ENCODE measurements at places on chromosomes 1 and 21. TPM values are rescaled to one million over a fixed set of nuclear protein-coding genes. Genes with fewer than 3 reads are reported as not detected.

- H3K4me3 ChIP-seq = no peak overlapping the region
- DNase-seq = no peak
- no peaks in the 10 kb centered on the region for H3K4me1 ChIP-seq
- H3K27ac ChIP-seq = no peak overlapping the region
- no peaks in the 10 kb centered on the region for H3K27me3 ChIP-seq
These were observed 42.9 kb upstream of the TMCO2 start for GRCh38 chr1:40204856-40205255.

Gene AUNIP
- polyA plus RNA-seq = 0.23 TPM

Gene LCE1B
- polyA plus RNA-seq = not detected

DNA sequence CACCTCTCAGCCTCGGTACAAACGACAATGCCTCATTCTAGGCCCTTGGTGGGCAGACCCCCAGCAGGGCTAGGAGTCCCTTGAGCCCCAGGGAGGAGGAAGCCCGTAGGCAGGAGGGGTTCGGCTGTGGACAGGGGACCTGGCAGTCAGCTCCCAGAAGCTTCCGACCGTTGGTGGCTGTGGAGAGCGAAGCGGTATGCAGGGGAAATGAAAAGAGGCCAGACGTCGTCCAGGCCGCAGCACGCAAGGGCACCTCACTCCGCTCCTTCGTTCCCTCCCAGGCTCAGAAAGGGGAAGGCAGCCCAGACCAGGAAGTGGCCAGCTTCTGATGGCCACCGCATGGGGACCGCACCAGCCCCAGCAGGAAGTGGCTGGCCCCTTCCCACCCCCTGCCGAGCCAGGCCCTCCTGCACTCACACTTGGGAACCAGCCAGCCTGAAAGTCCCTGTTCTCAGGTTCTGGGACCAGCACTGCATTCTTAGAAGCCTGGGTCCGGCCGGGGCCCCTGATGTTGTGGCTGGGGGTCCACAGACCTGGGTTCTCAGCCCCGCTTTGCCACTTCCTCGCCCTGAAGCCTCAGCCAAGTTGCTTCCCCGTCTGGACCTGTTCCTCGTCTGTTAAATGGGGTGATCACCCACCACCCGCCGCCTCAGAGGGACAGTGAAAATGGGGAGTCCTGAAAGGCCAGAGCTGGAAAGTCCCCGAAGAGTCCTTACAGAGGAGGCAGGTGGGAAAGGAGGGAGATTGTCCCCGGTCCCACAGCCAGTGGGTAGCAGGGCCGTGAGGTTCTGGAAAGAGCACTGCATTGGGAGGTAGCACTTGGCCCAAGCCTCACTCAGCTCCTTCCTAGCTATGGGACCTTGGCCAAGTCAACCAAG lies 104.0 kb upstream of the RUNX3 start:
- no peaks in the 10 kb centered on the region for H3K4me1 ChIP-seq
- no peaks in the 10 kb centered on the region for H3K36me3 ChIP-seq

Gene PLA2G2C
- not detected for polyA plus RNA-seq

DNA sequence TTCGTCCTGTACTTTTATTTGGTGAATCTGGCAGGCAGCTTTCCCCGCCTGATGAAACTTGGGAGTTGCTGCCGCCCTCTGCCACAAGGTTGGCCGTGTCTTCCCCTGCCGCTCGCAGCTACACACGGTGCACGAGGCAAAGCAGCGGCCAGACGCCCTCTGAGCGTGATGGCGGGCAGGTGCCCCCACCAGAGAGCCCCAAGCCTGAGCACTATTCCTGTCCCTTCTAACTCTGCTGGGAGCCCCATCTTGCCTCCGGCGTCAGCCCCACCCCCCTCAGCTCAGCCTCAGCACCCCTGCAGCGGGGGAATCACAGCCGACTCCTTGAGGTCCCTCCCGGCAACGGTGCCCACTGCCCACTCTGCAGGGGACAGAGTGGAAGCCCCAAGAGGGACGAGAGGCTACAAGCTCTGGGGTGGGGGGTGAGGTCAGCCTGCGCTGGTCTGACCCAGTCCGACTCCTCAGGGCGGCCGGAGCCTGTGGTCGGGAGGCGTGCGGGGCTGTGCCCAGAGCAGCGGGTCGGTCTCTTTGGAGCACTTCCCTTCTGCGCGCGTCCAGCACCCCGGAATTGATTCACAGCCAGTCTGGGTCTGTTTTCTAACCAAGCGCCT lies 41.3 kb downstream of the RIPK4 start:
- no peaks in the 10 kb centered on the region for H3K4me1 ChIP-seq
- H3K4me3 ChIP-seq = no peak overlapping the region
- no peaks in the 10 kb centered on the region for H3K36me3 ChIP-seq
- H3K27ac ChIP-seq = no peak overlapping the region

Gene KRTAP19-5
- polyA plus RNA-seq = not detected

Gene C4BPB
- 42.4 TPM for polyA plus RNA-seq

Gene TSPEAR
- polyA plus RNA-seq = 0.13 TPM

Gene IGSF3
- polyA plus RNA-seq = 0.63 TPM

Gene SERPINC1
- polyA plus RNA-seq = 0.37 TPM

Gene FMO3
- 1.7 TPM for polyA plus RNA-seq

DNA sequence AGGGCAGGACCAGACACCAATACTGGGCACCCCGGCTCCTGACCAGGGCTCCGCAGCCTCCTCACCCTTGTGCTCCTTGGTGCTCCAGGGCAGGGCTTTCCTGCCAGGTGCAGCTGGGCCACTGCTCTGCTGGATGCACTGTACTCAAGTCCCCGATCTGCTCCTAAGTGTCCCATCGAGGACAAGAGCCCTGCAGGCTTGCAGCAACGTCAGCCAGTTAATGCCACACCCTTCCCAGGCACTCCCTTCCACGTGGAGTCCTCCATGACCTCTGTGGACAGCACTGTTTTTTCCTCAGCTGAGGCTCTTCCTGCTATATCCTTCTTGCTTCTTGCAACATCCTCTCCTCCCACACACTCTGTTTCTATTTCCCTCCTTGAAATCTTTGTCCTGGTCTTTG lies 94.0 kb upstream of the NGF start:
- DNase-seq = no peak
- H3K27me3 ChIP-seq = no peaks in the 10 kb centered on the region
- H3K4me1 ChIP-seq = peaks cover 3% of the 10 kb centered on the region
